ENCODE measurements at places on chromosomes 12 and 14. TPM values are rescaled to one million over a fixed set of nuclear protein-coding genes. Genes with fewer than 3 reads are reported as not detected.
A peak's percentile ranks its signal among the peaks of the same experiment; 100 is the strongest.

DNA sequence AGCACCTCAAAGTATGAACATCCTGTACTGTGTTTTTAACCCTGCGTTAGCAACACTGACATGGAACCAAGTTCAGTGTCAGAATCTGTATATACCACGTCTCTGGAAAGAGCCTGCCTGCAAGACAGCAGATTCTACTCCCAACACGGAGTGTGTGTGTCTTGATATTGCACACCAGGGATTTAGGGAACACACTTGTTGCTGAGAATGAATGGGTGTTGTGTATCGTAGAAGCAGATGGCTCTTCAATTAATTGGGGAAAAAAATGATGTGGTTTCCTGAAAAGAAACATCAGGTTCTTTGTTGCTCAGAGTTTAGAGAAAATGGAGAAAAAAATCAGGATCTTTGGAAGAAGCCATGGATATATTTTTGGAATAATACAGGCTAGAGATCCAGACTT is 170.8 kb downstream of the EGLN3 start:
- H3K36me3 ChIP-seq = no peaks in the 10 kb centered on the region
- no peak overlapping the region for H3K4me3 ChIP-seq
- no peak for DNase-seq
- no peaks in the 10 kb centered on the region for H3K4me1 ChIP-seq
- no peak overlapping the region for H3K27ac ChIP-seq
- no peaks in the 10 kb centered on the region for H3K27me3 ChIP-seq

- no peaks in the 10 kb centered on the region for H3K27me3 ChIP-seq
- H3K27ac ChIP-seq = no peak overlapping the region
- H3K4me3 ChIP-seq = no peak overlapping the region
- no peaks in the 10 kb centered on the region for H3K4me1 ChIP-seq
These were observed 15.3 kb downstream of the DLK1 start for GRCh38 chr14:100741966-100742365.

GRCh38 chr12:45732936-45733335 is 3.4 kb downstream of the ARID2 start:
- H3K27ac ChIP-seq = peak overlapping the region; percentile 99
- DNase-seq = no peak
- peaks cover 6% of the 10 kb centered on the region for H3K36me3 ChIP-seq
- H3K4me3 ChIP-seq = peak overlapping the region; percentile 95

DNA sequence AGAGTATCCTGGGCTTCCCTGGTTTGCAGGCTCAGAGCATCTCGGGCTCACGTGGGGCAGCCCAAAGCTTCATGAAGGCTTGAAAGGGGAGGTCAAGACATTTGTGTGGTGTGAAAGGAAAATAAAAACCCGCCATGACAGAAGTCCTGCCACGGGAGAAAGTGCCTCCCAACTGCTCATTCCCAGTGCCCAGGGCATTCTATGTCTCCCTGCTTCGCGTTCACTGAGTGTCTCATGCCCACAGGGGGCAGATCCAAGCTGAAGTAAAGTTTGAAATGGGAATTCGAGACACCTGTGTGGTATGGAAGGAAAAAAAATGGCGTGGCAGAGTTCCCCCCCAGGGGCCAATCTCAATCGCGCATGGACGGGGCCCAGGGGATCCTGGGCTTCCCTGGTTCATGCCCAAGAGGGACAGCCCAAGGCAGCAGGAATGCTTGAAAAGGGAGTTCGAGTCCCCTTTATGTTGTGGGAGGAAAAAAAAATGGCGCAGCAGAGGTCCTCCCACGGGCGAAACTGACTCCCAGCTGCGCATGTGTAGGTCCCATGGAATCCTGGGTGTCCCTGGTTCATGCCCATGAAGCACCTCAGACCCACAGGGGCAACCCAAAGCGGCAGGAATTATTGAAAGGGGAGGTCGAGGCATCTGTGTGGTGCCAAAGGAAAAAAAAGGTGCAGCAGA is 576.7 kb downstream of the ALG10 start:
- H3K36me3 ChIP-seq = no peaks in the 10 kb centered on the region
- no peak overlapping the region for H3K4me3 ChIP-seq
- H3K27me3 ChIP-seq = no peaks in the 10 kb centered on the region
- no peak for DNase-seq

GRCh38 chr14:62443796-62444195 is 601.5 kb downstream of the KCNH5 start:
- no peaks in the 10 kb centered on the region for H3K36me3 ChIP-seq
- no peak overlapping the region for H3K27ac ChIP-seq
- H3K27me3 ChIP-seq = no peaks in the 10 kb centered on the region
- H3K4me3 ChIP-seq = no peak overlapping the region
- DNase-seq = no peak

GRCh38 chr12:121214166-121214777 is 4.3 kb downstream of the P2RX4 start:
- peaks cover 28% of the 10 kb centered on the region for H3K4me1 ChIP-seq
- H3K4me3 ChIP-seq = peak overlapping the region; percentile 0
- no peaks in the 10 kb centered on the region for H3K27me3 ChIP-seq
- peak overlapping the region; percentile 16 for H3K27ac ChIP-seq
- peaks cover 23% of the 10 kb centered on the region for H3K36me3 ChIP-seq
- no peak for DNase-seq

- no peak overlapping the region for H3K27ac ChIP-seq
- no peaks in the 10 kb centered on the region for H3K27me3 ChIP-seq
- no peaks in the 10 kb centered on the region for H3K4me1 ChIP-seq
- H3K36me3 ChIP-seq = no peaks in the 10 kb centered on the region
These were observed 41.9 kb upstream of the RFLNA start for GRCh38 chr12:124252964-124253363.

DNA sequence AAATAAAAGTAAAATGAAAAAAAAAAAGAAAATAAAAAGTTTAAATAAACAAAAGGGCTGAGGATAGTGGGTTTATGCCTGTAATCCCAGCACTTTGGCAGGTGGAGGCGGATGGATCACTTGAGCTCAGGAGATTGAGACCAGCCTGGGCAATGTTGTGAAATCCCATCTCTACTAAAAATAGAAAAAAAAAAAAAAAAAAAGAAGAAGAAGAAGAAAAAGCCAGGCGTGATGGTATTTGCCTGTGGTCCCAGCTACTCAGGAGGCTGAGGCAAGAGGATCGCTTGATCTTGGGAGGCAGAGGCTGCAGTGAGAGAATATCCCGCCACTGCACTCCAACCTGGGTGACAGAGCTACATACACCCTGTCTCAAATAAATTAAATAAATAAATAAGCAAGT is 3.9 kb downstream of the TAOK3 start:
- no peaks in the 10 kb centered on the region for H3K36me3 ChIP-seq
- H3K27me3 ChIP-seq = no peaks in the 10 kb centered on the region
- H3K4me1 ChIP-seq = peaks cover 26% of the 10 kb centered on the region
- H3K27ac ChIP-seq = no peak overlapping the region
- no peak overlapping the region for H3K4me3 ChIP-seq
- DNase-seq = no peak

DNA sequence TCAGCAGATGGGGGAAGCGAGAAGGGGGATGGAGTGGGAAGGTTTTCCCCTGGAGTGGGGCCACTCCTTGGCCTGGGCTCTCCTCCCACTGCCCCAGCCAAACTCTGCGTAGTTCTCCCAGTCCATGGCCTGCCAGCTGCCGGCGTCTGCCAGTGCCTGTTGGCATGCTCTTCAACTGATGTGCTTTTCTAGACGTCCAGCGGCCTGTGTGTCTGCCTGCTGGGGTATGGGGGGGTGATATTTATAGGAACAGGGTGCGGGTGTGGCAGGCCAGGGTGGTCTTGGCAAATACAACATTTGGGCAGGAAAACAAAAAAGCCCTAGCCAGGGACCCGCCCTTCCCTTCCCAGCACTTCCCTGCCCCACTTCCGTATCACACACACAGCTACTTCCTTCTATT is 786.3 kb upstream of the NOVA1 start:
- no peaks in the 10 kb centered on the region for H3K36me3 ChIP-seq
- H3K27ac ChIP-seq = no peak overlapping the region
- no peak for DNase-seq
- H3K4me3 ChIP-seq = no peak overlapping the region

- no peak overlapping the region for H3K4me3 ChIP-seq
- H3K4me1 ChIP-seq = no peaks in the 10 kb centered on the region
- H3K27ac ChIP-seq = no peak overlapping the region
- peaks cover 8% of the 10 kb centered on the region for H3K27me3 ChIP-seq
These were observed 947 bp downstream of the TMEM52B start for GRCh38 chr12:10179776-10180181.

The LRP6 gene
- total RNA-seq = 1.4 TPM

The ENDOU gene
- total RNA-seq = not detected

The PPM1A gene
- 83.3 TPM for total RNA-seq

The PIK3C2G gene
- not detected for total RNA-seq

DNA sequence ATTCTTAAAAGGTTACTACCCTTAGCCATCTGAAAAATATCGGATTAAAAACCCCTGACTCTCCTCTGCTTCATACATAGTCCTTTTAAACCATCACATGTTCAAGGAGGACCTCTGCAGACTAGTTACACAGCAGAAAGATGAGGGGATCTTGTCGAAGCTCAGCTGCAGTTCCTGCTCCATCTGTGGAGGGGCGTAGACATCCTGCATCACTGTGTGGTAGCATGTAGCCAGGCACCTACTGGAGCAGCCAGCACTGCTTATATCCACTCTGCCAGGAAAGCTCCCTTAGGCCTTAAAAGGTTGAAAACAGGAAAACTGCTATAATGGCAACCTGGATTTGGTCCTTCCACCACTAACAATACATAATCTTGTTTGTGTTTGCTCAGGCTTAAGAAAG is 57.6 kb upstream of the STRN3 start:
- H3K4me1 ChIP-seq = no peaks in the 10 kb centered on the region
- H3K4me3 ChIP-seq = no peak overlapping the region
- no peak overlapping the region for H3K27ac ChIP-seq
- peaks cover 7% of the 10 kb centered on the region for H3K36me3 ChIP-seq
- H3K27me3 ChIP-seq = no peaks in the 10 kb centered on the region

DNA sequence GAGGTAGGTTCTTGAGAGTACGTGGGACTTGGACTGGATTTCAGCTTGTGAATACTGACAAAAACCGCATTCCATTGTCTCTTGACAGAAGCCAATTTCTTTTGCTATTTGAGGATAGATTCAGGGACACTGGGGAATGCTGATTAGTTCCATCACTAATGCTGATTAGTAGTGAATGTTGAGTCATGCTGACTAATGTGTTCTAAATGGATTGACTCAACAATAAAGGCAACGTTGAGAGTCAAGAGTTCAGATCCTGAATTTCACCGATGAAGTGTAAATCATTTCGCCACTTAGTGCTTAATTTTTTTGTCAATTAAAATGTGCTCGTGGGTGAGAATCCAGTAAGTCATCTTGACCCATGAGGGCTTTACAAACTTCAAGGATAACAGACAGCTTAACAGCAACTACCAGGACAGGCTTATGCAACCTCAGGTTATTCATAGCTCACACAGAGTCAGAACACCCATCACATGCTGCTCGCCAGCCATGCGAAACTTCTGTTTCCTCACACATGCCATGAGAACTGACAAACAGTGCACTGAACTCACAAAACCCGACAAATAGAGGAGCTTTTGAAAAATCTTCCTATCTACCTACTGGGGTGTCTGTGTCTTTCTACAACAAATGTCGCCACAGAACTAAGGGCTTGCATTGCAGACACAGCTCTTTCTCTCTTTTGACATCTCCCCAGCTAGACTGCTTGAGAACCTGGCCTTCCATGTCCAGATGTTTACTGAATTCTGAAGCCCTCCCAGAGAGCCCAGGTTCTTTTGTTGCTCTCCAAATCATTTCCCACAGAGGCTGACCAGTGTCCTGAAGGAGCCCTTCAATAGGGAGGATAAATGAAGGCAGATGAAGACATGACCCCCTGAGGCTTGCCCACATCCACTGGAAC is 316.4 kb downstream of the ZFP36L1 start:
- no peaks in the 10 kb centered on the region for H3K4me1 ChIP-seq
- H3K4me3 ChIP-seq = no peak overlapping the region
- no peak overlapping the region for H3K27ac ChIP-seq
- no peaks in the 10 kb centered on the region for H3K27me3 ChIP-seq
- DNase-seq = no peak

DNA sequence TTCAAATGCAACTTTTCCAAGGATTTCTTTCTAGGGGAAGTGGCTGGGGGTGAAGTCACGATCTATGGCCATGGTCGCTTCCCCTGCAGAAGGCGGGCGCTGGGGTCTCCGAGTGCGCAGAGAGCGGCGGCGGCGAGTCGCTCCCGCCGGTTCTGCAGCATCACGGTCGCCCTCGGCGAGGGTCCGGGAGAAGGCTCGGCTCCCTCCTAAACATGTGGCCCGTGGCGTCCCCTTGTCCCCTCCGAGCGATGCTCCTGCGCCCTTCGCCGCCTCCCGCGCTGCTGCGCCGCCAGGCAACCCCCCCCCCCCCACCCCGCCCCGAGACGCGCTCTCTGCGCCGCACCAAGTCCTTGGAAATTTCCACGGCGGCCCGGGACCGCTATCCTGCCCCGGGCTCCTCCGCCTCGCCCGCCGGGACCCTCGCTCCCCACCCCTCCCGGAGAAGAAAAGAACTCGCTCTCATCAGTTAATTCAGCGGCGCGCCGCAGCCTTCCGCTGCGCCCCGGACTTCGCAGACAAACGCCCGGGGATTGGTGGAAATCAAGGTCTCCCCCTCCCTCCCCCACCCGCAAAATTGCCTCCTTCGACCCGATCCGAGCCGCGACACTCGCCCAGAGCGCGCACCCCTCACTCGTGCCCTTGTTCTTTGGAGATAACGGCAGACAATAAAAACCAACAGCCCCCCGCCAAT is at the start of gene ST8SIA1:
ST8SIA1 (minus strand) TSS at position 298 of the 691 bp plus-strand sequence. CDS start 475 bp downstream, outside the sequence.
- peak; percentile 72 for DNase-seq
- peak within 1 kb of the TSS; percentile 92 for H3K4me3 ChIP-seq
- no peaks in the 10 kb centered on the region for H3K27me3 ChIP-seq
- peak within 1 kb of the TSS; percentile 74 for H3K27ac ChIP-seq
- no peaks in the 10 kb centered on the region for H3K36me3 ChIP-seq

DNA sequence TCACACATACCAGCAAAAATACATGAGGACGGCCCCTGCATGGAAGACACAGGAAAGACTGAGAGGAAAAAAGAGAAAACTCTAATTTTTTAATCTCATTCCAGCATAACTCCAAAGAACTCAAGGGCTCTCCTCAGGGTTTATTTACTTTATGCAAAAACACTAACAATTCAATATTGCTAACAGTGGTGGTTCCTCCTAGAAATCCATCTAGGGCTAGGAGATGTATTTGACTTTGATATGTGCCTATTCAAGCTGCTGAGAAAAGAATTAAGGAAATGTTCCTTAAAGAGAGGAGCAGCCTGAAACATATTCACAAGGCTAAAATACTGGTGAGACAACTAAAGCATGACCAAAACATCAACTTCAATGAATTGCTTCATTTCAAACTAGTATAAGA is 57.0 kb downstream of the SLC25A21 start:
- no peaks in the 10 kb centered on the region for H3K36me3 ChIP-seq
- H3K27ac ChIP-seq = no peak overlapping the region
- H3K27me3 ChIP-seq = no peaks in the 10 kb centered on the region
- no peaks in the 10 kb centered on the region for H3K4me1 ChIP-seq
- H3K4me3 ChIP-seq = no peak overlapping the region

The DBX2 gene
- not detected for total RNA-seq

The GOLGA5 gene
- total RNA-seq = 14.8 TPM
